ENCODE measurements at places on chromosomes 16 and 17.

DNA sequence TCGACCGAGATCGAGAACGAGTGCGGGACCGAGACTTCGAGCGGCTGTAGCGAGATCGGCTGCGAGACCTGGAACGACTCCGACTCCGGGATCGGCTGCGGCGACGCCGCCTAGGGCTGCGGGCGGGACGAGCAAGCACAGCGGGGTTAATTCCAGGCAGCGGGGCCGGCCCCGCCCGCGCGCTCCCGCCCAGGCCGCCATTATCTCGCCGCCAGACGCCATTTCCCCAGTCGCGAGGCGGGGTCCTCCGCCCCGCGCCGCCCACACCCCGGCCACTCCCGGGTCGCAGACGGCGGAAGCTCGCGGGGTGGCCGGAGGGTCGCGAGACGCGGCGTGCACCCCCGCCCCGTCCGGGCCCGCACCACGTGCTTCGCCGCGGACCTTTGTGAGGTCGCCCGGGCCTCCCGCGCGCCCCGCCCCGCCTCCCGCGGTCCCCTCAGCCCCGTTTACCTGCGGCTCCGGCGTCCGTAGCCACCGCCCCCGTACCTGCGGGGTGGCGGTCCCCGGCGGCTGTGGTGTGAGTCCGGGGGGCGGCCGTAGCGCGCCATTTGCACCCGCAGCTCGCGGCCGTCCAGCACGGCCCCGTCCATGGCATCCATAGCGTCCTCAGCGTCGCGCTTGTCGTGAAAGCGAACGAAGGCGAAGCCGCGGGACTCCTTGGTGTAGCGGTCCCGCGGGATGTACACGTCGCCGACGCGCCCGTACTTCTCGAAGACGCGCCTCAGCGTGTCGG is 616 bp downstream of the SRSF2 start:
- DNase-seq = peak; percentile 74

GRCh38 chr16:57185446-57185944 is 344 bp downstream of the PSME3IP1 start:
- peak; percentile 62 for DNase-seq

- DNase-seq = peak; percentile 73
These were observed 16.6 kb downstream of the LDHD start for GRCh38 chr16:75099738-75100602.

- DNase-seq = peak; percentile 35
These were observed 870 bp upstream of the ZC3H7A start for GRCh38 chr16:11797957-11798299.

DNA sequence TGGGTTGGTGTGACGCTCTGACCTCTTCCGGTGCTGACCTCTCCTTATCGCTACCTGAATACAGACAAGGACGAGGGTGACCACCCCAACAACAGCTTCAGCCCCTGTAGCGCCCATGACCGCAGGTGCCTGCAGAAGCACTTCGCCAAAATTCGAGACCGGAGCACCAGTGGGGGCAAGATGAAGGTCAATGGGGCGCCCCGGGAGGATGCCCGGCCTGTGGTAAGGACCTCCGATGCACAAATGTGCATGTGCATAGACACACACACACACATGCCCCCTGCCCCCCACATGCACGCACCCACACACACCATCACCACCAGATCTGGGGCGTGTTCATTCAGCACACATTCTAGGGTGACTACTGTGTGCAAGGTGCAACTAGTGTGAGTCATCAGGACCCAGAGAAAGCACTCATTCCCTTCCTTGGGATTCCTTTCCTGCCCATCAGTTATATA is 9.7 kb downstream of the IGFBP4 start:
- DNase-seq = no peak

DNA sequence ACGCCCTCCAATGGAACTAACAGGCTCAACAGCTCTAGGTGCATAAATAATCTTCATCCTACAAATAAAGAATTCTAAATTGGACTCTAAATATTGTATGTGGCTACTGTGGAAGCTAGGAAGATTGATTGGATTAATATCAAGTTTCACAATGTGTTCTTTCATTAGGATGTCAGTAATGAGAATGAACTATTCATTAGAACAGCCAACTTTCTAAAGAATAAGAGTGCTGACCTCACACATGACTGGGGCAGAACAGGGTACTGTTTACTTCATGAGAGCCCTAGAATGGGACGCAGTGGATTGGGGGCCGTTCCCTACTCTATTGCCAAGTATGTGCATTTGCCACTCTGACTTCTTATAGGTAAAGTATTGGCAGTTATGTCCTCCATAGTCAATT is 528.2 kb upstream of the RBFOX1 start:
- DNase-seq = no peak

- no peak for DNase-seq
These were observed at the start of gene BHLHA9 for GRCh38 chr17:1270210-1271029. Gene BHLHA9, plus strand, starts transcription at chr17:1270444. Its CDS starts 120 bp downstream, at chr17:1270564.

DNA sequence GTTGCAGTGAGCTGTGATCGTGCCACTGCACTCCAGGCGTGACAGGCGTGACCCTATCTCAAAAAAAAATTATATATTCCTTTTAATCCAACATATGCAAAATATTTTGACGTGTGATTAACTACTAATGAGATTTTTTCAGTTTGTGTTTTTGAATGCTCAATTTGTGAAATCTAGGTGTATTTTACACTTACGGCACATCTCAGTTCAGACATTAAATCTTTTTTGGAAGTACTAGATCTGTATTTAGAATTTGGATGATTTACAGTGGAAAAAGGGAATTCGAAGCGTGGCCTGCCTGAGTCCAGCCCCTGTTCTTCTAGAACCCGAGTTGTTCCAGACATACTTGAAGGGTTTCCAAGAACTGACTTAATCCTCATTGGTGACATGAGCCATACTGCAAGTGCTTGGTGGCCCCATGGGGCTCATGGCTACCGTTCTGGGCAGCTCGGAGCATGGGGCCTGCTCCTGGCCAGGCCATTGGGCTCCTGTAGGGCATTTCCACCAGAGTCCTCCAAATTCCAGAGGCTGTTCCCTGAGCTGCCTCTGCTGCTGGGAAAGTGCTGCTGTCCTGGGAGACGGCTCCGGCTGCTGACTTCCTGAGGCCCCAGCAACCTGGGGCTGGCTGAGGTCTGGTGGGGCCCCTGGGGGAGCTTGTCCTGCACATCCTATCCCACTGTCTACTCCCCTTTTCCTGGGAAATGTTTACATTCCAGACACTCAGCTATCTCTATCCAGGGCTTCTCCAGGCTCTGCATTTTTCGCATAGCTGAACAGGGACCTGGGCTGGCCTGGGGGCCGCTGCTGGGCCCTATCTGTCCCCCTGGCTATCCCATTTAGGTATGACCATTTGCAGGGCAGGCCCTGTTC is 27.2 kb downstream of the LLGL2 start:
- no peak for DNase-seq

- DNase-seq = no peak
These were observed 389 bp downstream of the DUS1L start for GRCh38 chr17:82065193-82065637.

- peak; percentile 27 for DNase-seq
These were observed 18.0 kb upstream of the ZNF629 start for GRCh38 chr16:30805056-30805369.

GRCh38 chr17:41797377-41797776 is 10.9 kb upstream of the JUP start:
- DNase-seq = no peak

- peak; percentile 66 for DNase-seq
These were observed 38.2 kb upstream of the PIRT start for GRCh38 chr17:10875984-10876555.

DNA sequence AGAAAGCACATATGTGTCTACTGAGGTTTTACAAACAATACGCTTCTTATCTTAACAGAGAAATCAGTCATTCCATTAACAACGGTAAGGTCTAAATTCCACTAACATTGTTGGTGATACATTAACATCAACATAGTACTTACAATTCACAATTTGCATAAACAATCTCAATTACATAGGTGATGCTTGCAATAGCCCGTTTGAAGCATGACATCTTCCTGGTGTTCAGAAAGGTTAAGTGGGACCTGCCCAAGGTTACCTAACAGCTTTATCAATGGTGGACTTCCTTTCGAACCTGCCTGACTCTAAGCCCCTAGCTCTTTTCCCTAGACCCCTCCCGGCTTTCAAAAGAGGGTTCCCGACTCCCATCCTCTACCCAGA is 699 bp downstream of the FAM222B start:
- DNase-seq = no peak

GRCh38 chr16:9311303-9311954 is 220.0 kb downstream of the HAPSTR1 start:
- DNase-seq = no peak

DNA sequence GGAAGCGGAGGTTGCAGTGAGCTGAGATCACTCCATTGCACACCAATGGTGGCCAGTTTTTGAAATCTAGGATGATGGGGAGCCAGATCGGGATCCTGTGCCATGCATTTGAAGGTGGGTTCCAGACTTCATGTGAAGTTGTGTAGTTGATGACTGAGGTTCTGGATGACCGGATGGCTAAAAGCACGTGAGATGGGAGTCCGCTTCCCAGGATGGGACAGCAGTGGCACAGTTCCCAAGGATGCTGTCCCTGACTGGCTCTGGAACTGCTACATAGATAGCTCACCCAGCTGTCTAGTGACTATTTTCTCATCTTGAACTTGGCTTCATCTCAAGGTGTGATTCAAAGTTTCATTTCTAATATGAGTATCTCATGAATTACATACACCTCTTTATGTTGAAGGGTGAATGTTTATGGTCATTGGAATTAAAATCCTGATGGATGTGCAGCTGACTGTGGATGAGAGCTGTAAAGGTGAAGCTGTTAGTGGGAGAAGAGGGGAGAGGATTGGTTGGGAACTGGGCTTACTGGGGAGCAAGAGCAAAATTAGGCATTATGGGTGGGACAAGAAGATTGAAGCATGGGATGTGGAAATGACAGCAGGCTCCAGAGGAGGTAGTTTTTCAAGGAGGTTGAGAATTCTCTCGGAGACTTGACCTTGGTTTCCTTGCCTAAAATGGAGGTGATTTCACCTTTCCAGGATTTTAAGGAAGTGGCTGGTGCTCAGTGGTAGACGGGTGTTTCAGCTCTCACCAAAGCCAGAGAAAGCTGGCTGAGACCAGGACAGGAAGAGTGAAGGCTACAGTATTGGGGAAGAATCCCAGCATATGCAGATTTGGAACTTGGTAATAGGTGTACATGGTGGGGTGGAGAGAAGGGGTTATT is 8.2 kb downstream of the TUFM start:
- DNase-seq = no peak

- peak; percentile 63 for DNase-seq
These were observed 817 bp downstream of the NDUFAF8 start for GRCh38 chr17:81239714-81240555.

- DNase-seq = no peak
These were observed 8.8 kb upstream of the DNASE1 start for GRCh38 chr16:3645504-3646347.

DNA sequence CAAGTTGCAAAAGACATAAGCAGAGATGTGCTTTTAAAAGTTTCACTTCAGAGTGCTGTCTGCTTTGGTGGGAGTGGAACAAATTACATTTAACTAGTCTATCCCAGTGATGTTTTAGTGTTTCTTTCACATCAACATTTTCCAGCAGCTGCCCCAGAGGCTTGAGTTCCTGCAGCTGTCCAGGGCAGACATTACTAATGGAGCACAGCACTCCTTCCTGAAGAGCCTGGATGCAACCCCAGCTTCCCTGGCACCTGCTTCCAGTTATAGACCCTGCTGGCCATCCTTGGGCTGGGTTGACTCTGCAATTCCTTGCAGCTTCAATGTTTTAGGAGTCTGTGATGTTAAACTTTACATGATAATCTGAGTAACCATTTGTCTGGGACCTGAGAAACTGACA is 61.4 kb upstream of the PIRT start:
- DNase-seq = no peak

- no peak for DNase-seq
These were observed 2.8 kb downstream of the ETV4 start for GRCh38 chr17:43543300-43543699.

- no peak for DNase-seq
These were observed 7.6 kb downstream of the KRTAP1-5 start for GRCh38 chr17:41019415-41019814.

DNA sequence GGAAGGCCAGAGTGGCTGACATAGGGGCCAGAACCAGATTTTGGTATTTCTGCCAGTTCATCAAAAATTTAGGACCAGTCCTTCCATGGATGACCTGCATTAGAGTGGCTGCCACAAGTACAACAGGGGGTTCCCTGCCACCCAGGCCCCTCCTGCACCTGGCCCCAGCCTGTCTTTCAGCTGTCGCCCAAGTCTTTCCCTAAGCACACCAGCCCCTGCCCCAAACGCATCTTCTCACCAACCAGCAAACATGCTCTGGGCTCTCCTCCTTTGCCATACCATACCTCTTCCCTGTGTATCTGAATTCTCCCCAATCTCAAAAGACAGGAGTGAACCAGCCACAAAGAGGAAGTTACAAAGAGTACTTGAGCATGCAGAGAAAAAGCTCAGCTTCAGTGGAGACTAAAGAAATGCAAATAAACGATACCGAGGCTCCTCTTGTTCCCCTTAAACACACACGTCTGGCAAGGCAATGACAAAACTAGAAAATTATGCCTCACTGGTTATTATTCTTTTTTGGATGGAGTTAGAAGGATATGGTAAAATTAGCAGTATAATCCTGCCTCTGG is 130.6 kb downstream of the DYNLRB2 start:
- peak; percentile 14 for DNase-seq

DNA sequence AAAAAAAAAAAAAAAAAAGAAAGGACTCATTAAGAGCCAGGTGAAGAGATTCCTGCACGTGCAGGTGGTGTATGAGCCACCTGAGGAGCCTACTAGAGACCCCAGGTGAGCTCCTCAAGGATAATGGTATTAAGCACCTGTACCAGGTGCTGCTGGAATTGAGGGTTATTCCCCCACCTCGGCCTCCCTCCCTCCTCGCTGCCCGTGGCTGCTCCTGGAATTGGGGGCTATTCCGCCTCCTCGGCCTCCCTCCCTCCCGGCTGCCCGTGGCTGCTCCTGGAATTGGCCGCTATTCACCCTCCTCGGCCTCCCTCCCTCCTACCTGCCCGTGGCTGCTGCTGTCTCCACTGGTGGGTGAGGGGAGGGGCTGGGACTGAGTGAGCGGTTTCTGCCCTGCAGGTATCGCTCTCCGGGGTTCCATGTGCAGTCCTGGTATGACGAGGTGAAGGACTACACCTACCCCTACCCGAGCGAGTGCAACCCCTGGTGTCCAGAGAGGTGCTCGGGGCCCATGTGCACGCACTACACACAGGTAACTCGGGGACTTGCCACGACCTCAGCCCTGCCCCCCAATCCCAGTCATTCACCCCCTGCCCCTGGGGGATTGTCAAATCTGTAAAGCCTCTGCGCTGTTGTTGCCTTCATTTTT is 29.3 kb downstream of the CRISPLD2 start:
- DNase-seq = no peak

- no peak for DNase-seq
These were observed 19.0 kb upstream of the PRKCA start for GRCh38 chr17:66283296-66283934.
